Stimulated activated CD4-positive, alpha-beta T cell treated with anti-CD3 and anti-CD28 coated beads, Interleukin-2, amount 100 ng/mL, for 48 hours (primary cell): ENCODE measurements at places on chromosomes 4 and X.

- DNase-seq = no peak
These were observed 37.1 kb upstream of the TBC1D9 start for GRCh38 chr4:140793291-140793690.

DNA sequence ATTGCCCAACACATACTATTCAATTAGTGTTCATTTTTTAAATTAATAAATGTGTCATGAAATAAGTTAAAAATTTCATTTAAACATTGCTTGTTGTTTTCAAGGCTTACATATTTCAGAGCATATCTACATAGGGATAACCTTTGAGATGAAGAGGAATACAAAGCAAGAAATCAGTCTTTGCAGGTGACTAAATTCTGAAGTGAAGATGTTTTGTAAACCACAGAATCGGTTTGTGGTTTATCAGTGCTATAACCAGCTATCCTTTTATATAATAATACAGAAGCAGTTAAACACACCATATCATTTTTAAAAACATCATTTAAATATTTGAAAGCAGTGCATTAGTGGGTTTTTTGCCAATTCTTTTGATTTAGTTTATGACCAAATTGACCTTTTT, 26.9 kb downstream of the FAM241A start:
- no peak for DNase-seq

- peak; percentile 58 for DNase-seq
These were observed 31.5 kb upstream of the IL21 start for GRCh38 chr4:122652379-122652778.

- DNase-seq = no peak
These were observed 328.5 kb downstream of the EVC2 start for GRCh38 chr4:5379895-5380294.

- DNase-seq = no peak
These were observed 44.1 kb upstream of the SH3RF1 start for GRCh38 chr4:169314906-169315305.

DNA sequence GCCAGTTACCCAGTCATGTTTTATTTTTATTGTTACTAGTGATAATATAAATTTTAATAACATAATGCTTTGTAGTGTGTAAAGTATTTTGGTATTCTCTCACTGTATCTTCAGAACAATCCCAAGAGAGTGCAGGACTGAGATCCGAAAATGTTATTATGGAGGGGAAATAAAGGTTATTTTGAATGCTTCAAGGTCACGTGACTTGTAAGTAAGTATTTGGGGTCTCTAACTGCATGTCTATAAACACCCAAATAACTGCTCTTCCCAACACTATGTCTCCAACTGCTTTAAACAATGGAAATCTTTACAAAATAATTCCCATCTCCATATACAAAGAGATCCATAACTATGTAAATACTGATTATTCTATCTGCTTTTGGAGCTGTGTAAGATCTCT, 302.2 kb downstream of the LDB2 start:
- no peak for DNase-seq

DNA sequence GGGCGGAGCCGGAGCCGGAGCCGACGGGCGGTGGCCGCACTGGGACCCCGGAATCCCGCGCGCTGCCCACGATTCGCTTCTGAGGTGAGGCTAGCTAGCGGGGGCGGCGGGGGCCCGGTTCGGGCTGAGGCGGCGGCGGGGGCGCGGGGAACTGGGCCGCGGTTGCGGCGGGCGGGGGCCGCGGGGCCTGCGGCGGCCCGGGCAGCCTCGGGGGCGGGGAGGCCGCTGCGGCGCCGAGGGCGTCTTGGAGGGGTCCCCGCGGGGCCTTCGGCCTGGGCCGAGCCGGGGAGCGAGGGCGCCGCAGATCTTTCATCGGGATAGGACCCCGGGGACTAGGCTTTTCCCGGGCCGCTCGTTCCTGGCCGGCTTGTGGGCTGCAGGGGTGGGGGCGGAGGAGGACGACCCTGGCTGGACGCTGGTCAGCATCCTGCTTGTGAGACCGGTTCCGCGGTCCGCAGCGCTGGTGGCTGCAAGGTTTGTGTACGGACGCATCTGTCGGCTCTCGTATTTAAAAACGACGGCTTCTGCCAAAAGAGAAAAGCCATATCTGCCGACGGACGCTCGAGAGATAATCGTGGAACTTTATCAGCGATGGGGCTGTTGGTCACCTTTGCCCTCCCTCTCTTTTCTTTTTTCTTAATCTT, 419 bp downstream of the ADD1 start:
- DNase-seq = no peak

DNA sequence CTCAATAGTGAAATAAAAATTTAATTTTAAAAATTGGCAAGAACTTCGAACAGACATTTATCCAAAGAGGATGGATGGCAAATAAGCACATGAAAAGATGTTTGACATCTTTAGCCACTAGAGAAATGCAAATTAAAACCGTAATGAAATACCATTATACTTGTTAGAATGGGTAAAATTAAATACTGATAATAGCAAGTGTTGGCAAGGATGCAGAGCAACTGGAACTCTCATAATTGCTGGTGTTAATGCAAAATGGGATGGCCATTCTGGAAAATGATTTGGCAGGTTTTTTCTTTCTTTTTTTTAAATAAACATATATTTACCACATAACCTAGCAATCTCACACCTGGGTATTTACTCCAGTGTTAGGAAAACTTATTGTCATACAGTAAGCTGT, 51.7 kb downstream of the HERC3 start:
- DNase-seq = no peak

GRCh38 chr4:77877771-77878565, 15.3 kb downstream of the MRPL1 start:
- DNase-seq = no peak

GRCh38 chr4:147987252-147987651, 255.4 kb downstream of the ARHGAP10 start:
- DNase-seq = no peak

DNA sequence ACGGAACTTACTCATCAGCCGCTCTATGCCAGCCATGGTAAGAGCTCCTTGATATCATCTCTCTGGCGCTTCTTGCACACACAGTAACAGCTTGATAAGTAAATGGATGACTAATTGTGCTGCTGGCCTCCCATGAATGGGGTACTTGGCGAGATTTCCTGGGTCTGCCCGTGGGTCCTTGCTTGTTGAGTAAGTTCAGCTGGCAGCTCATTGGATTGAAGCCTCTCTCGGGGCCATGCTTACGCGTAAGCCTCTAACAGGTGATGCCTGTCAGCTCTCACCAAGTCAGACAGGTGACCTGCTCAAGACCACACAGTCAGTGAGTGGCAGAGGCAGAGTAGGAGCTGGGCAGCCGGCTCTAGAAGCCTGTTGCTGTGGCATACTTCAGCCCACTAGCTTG, 7.7 kb downstream of the NSG1 start:
- DNase-seq = no peak

DNA sequence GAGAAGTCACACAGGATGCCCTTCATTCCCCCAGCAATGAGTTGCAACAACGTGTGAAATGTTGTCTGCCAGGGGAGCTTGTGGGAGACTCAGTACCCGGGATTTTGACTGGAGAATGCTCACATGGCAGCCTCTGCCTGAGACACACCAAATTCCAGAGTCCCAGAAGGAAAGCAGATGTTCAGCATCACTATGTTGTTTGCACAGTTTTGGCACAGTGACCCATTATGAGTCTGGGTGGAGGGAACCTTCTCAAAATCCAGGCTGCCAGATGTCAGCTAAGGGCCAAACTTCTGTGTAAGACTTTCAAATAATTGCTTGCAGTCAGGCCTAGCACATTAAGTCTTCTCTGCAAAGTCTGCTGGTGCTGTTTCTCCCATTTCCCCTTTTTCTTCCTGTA, 1029.7 kb upstream of the TENM3 start:
- DNase-seq = no peak

DNA sequence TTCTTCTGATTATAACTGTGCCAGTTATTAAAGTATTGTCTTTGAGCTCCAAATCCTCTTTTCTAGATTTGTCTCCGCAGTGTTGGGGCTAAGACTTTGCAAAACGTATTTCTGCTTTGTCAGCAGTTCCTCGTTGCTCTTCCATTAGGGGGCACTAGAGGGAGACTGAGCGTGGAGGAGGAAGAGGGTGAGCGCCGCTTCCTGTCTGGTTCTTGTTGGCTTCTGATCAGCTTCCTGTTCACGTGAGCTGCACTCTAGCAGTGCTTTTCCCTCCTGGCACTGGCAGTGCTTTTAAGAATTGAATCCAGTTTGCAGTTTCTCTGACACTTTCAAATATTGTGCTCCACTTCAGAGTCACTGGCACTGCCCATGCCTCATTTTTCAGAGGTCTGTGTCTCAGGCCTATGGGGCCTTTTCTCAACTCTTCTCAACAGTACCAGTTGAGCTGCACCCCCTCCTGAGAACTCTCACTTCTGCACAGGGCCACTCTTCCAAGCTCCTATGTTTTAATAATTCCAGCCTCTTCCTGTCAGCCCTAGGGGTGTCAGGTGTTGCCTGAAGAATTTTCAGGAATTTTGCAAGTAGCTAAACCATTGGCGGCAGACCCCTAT, 54.4 kb upstream of the LCORL start:
- DNase-seq = peak; percentile 24

- DNase-seq = no peak
These were observed 162.2 kb downstream of the DCHS2 start for GRCh38 chr4:154329268-154329868.

- DNase-seq = no peak
These were observed 79.5 kb downstream of the EVC start for GRCh38 chr4:5790546-5790857.

DNA sequence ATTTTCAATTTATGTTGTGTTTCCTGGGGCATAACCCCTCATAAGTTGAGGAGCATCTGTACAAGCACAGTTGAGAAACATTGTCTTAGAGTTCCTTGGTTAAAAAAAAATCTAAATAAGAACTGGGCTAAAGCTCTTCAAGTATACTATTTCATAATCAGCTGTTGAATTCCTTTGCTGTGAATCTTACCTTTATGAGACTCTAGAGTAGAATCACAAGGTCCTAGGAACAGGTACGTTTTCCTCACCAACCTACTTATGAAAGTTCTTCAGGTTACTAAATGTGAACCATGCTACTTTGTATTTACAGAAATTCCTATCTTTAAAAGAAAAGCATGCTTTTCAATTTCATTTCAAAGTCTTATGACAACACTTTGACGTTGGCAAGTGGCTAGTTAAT, 20.9 kb upstream of the SOD3 start:
- DNase-seq = no peak

DNA sequence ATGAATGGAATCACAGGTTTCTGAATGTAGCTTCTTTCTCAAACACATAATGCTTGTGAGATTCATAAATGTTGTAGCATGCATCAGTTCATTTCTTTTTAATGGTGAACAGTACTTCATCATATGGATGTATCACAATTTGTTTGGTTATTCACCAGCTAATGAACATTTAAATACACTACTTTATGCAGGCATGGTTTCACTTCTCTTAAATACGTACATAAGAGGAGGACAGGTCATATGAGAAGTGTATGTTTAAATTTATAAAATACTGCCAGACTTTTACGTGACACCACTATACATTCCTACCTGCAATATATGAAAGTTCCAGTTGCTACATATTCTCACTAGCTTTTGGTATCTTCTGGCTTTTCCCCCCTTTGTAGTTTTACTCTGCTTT, 65.4 kb downstream of the ANKRD17 start:
- DNase-seq = no peak

GRCh38 chr4:114599231-114599902, 760 bp downstream of the UGT8 start:
- no peak for DNase-seq

- DNase-seq = no peak
These were observed 40.3 kb downstream of the HSPA4L start for GRCh38 chr4:127822430-127822829.

DNA sequence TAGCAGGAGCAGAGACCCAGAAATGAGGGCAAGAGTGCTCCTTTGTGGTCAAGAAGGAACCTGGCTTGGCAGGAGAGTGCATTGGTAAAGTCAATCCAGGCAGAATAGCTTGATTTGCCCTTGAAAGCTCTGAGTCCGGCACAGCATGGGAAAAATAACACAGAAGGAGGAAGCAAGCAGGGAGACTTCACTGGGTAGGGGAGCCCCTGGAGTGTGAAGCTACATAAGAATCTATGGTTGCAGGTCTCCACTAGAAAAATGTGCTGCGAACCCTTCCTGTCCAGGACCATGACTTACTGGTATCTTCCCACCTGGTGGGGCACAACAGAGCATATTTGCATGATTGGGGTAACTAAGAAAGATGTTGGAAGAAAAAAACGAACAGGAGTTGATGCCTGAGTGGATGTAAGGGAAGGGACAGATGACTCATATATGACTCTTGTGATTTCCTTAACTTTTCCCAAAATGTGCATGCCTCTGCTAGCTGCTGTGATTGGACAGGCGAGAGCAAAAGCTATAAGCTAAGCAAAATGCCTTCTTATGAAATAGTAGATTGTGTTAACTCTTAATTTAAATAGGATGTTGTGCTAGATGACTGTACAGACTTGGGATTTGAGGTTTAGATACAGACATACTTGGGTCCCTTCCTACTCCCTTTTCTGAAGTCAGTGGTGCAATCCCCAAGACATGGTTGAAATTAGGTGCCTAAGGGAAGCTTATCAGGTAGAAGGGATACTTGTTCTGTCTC, 3.3 kb downstream of the IL13RA1 start:
- no peak for DNase-seq

- no peak for DNase-seq
These were observed 69.4 kb downstream of the EFHC2 start for GRCh38 chrX:44274096-44274495.

DNA sequence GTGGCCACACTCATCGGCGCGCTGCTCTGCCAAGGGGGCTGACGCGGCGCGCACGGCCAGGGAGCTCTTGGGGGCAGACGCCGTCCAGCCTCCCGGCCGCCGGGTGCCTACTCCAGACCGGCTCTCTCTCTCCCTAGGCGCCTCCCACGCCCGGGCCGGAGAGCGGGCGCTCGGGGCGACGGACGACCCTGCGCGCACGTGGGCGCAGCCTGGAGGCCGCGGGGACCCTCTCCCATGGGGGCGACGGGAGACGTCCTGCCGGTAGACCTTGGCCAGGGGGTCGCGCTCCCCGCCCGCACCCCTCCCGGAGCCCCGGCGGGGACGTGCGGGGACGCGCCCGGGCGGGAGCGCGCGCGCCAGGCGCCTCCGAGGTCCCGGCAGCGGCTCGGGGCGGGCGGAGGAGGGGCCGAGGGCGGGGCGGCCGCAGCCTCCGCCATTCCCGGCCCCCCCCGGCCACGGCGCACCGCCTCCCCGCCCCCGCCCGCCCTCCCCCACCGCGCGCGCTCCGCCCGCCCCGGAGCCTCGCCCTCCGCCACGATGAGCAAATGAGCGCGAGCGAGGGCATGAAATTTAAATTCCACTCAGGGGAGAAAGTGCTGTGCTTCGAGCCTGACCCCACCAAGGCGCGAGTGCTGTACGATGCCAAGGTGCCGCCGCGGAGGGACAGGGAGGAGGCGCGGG, at the start of gene MSL3:
MSL3 (plus strand) TSS at position 519 of the 681 bp plus-strand sequence; CDS start at position 546, 27 bp downstream.
- no peak for DNase-seq
